ENCODE measurements at places on chromosomes 11 and 22.
A peak's percentile ranks its signal among the peaks of the same experiment; 100 is the strongest.

GRCh38 chr11:100963375-100963774, 166.2 kb downstream of the PGR start:
- DNase-seq = no peak

DNA sequence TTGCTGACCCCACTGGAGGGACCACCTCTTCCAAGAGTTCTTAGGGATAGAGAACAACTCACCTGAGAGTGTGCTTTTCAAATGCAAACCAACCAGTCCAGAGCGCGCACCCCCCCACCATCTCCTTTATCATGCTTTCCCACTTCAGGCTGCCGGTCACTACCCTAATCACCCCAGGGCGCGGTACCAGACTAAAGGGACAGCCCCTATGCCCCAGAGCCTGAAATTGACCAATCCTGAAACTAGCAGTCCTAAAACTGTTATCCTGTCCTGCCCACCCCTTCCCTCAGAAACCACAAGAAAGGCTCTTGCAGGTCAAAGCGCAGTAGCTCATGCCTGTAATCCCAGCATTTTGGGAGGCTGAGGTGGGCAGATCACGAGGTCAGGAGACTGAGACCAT, 37.0 kb downstream of the NEAT1 start:
- DNase-seq = no peak

GRCh38 chr11:10351765-10352641, 47.1 kb downstream of the ADM start:
- peak; percentile 64 for DNase-seq

GRCh38 chr11:101010899-101011298, 118.7 kb downstream of the PGR start:
- DNase-seq = no peak

DNA sequence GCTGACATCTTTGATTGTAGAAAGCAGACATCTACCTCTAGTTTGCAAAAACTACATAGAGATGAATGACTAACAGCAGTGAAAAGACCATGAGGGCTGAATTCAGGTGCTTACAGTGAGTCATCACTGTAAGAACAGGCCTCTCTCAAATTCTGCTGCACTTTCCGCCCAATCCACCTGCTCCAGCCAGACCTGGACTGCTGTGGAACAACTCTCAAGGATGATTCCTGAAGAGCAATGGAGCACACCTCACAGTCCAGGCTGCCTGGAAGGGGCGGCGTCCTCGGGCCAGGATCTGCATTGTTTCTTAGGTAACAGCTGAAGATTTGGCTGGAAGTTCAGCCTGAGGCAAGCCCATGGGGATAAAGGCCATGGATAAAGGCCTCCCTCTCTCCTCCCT, 15.1 kb downstream of the APOL2 start:
- no peak for DNase-seq

- DNase-seq = no peak
These were observed 13.9 kb upstream of the RASSF10 start for GRCh38 chr11:12995188-12995587.

DNA sequence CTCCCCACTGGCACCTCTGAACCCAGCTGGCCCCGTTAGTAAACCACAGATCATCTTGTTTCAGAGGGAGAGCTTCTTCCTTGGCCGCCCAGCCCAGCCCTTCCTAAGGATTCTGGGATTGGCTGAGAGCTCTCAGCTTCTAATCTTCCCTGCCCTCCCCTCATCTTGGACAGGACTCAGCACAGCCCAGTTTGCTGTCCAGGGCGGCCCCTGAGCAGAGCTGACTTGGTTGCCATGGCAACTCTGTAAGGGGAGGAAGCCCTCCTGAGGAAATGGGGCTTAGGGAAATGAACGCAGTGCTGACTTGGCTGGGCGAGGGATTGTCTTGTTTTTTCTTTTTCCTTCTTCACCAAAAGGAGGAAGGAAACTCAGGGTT, 4.6 kb downstream of the APOL4 start:
- DNase-seq = peak; percentile 92

GRCh38 chr11:21625982-21626381, 566.9 kb upstream of the ANO5 start:
- peak; percentile 79 for DNase-seq

All from A673 (cell line).